ENCODE measurements at places on chromosomes 5 and 9.

GRCh38 chr5:147063943-147064342 lies 170.9 kb upstream of the STK32A start:
- DNase-seq: no peak

DNA sequence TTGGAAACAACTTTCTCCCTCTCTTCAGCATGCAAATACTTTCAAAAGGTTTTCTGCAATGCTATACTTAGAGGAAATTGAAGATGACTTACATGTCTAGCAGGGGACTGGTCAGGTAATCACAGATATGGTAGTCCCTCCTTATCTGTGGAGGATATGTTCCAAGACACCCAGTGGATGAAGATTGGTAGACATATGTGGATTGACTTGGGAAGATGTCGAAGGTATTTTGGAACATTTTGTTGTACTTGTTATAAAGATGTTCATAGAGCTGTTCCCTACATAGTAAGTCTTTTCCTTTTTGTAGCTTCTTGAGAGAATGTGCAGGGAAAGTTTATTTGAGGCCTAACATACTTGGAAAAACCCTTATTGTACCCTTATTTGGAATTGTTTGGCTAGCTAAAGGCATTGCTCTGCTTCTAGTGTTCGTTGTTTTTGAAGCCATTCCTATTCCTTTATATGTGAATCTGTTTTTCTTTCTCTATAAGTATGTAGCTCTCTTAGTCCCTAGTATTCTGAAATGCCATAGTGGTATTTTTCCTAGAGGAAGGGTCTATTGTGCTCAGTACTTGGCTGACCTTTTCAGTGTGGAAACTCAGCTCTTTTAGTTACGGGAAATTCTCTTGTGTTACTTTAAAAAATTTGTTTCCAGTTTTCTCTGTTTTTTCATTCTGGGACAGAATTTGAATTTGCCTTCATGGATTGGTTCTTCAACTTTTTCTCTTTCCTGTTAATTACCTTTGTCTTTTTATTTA lies 25.7 kb downstream of the GPR151 start:
- DNase-seq: no peak

GRCh38 chr9:124814164-124814535 lies 37.2 kb downstream of the OLFML2A start:
- no peak for DNase-seq

DNA sequence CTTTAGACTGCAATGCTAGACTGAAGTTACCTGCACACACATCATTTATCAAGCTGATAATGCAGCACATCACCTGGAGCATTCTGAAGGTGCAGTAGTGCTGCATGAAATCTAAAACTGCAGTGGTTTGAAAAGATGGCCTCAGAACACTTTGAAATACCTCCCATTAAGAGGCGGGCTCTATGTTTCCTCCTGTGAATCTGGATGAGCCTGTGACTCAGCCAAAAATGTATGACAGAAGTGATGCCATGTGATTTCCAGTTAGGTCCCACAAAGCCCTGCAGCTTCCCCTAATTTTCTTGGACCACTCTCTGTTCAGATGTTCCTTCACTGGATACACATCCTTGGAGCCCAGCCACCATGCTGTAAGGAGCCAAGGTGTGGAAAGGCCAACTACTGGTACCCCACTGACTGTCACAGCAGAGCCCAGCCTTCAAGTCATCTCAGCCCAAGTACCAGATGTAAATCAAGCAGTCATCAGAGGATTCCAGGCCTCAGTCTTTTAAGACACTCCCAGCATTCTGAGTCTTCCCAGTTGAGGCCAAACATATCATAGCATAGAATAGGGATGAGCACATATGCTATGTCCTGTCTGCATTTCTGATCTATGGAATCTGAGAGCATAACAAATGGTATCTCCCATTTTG lies 27.2 kb upstream of the DEPDC1B start:
- DNase-seq: no peak

DNA sequence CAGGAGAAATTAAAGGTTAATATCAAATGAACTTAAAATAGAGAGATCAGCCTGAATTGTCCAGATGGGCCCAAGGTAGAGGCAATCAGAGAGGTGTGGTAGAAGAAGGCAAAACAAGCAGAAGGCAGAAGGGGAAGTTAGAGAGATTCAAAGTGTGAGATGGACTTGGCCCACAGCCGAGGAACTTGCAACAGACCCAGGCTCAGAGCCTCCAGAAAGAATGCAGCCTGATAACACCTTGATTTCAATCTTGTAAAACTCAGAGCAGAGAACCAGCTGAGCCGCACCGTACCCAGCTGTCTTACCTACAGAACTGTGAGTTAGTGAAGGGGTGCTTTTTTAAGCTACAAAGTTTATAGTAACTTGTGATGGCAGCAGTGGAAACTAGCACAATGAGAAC lies 190.9 kb downstream of the RFK start:
- DNase-seq: no peak
